ENCODE measurements at places on chromosomes 12 and 14.
A peak's percentile ranks its signal among the peaks of the same experiment; 100 is the strongest.

DNA sequence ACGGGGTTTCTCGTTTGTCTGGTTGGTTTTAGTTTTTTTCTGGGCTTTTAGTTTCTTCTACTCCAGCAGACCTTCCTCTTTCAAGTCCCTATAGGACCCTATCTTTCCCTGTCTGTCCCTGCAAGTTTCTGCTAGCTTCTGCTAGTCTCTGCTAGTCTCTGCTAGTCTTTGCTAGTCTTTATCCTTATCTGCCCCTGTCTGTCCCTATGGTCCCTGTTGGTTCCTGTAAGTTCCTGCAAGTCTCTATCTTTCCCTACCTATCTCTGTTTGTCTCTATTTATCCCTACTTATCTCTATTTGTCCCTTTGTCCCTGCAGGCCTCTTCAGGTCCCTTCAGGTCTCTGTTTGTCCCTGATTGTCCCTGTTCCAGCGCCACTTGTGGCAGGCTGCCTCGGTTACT is 81.5 kb upstream of the PLEKHG7 start:
- no peak for DNase-seq

DNA sequence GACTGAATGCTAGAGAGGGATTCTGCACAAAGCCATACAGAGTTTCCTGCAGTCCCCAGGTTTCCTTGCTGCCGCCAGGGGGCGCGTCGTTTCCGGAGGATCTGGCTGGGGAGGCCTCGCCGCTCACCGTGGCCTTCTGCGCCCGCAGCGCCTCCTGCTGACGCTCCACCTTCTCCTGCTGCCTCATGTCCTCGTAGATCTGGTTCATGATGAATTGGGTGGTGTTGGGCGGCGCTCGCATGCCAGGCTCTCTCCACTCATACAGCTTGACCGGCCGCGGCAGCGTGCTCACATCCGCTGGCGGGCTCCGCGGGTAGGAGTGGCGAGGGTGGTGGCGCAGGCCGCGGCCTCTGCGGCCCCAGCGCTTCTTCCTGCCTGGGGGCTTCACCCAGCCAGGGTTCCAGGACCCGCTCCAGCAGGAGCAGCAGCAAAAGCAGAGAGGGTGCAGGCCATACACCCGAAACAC is 987 bp downstream of the CCER1 start:
- DNase-seq, result no peak

DNA sequence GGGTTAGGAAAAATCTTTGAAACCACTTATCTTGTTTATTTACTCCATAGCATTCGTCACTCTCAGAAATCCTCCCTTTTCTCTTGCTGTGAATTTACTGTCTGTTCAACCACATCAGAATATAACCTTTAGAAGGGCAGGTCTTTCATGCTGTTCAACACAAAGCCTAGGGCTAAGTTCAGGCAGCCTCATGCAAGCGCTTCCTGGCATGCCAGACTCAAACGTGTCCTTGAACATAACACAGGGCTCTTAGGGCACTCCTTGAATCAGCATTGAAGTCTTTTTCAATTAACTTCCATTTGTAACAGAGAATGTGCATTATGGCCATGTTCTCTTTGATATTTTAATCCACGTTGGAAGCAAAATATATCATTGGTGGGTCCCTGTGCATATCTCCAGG is 377.7 kb downstream of the GLT1D1 start:
- DNase-seq, result no peak

- no peak for DNase-seq
These were observed 128.0 kb upstream of the DNM1L start for GRCh38 chr12:32551058-32551457.

GRCh38 chr14:85602345-85602744 is 72.4 kb downstream of the FLRT2 start:
- no peak for DNase-seq

GRCh38 chr12:127263621-127264020 is 1003.3 kb upstream of the TMEM132C start:
- no peak for DNase-seq

- DNase-seq, result peak; percentile 45
These were observed 618.6 kb downstream of the AACS start for GRCh38 chr12:125683748-125684381.

GRCh38 chr12:129961091-129961490 is 57.3 kb upstream of the TMEM132D start:
- no peak for DNase-seq

DNA sequence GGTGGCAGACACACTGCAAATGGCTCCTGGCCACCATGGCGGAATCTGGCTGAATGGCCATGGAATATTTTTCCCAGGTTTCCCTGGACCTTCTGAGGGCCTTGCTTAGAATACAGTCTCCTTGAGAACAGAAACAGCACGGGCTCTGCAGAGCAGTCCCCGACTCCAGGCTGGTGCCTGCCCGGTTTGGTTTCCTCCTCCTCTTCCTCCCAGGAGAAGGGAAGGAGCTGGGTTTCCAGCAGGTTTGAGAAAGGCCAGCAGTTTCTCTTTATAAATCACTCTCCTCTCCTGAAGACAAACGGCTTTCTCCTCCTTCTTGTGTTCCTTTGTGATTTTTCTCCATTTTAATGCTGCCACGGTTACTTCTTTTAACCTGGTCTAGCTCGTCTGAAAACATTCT is 106.8 kb upstream of the RFLNA start:
- DNase-seq, result no peak

DNA sequence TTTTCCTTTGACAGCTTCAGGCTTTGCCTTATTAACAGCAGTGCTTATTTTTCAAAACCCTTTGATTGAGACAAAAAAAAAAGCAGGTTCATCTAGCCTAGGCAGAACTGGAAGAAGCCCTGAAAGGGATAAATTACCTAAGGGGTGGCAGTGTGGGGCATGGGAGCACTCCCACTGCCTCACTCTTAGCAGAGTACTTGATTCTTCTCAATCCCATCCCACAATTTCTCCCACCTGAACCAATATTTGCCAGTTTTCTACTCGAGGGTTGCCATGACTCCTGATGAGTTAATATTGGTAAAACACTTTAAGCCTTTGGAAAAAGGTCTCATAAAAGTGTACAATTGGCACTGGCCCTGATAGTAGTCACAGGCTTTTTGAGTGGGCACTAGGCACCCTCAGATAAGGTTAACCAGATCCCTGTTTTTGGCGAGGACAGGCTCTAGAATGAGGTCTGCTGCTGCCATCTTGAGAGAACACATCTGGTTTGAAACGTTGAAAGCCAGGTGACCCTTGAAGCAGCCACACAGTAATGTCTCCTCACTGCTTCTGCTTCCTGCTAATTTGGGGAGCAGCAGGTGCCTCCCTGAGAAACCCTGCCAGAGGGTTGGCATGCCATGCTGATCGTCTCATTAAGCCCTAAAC is 320.0 kb downstream of the RAD51B start:
- DNase-seq, result no peak

- DNase-seq, result no peak
These were observed at the start of gene LYZ for GRCh38 chr12:69348162-69348938. Gene LYZ (plus strand): TSS chr12:69348381. CDS start chr12:69348409, 28 bp downstream.

- DNase-seq, result no peak
These were observed 79.2 kb downstream of the LLPH start for GRCh38 chr12:66051361-66051760.

- no peak for DNase-seq
These were observed 28.7 kb upstream of the OR10P1 start for GRCh38 chr12:55607821-55608594.

GRCh38 chr12:1443421-1444141 is 150.8 kb downstream of the FBXL14 start:
- DNase-seq, result no peak

DNA sequence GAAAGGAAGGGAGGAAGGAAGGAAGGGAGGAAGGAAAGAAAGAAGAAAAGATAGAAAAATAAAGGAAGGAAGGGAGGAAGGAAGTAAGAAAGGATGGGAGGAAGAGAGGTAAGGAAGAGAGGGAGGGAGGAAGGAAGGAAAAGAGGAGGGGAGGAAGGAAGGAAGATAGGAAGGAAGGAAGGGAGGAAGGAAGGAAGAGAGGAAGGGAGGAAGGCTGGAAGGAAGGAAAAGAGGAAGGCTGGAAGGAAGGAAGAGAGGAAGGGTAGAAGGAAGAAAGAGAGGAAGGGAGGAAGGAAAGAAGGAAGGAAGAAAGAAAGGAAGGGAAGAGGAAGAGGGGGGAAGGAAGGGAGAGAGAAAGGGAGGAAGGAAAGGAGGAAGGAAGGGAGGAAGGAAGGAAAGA is 12.8 kb upstream of the WIF1 start:
- DNase-seq, result no peak

DNA sequence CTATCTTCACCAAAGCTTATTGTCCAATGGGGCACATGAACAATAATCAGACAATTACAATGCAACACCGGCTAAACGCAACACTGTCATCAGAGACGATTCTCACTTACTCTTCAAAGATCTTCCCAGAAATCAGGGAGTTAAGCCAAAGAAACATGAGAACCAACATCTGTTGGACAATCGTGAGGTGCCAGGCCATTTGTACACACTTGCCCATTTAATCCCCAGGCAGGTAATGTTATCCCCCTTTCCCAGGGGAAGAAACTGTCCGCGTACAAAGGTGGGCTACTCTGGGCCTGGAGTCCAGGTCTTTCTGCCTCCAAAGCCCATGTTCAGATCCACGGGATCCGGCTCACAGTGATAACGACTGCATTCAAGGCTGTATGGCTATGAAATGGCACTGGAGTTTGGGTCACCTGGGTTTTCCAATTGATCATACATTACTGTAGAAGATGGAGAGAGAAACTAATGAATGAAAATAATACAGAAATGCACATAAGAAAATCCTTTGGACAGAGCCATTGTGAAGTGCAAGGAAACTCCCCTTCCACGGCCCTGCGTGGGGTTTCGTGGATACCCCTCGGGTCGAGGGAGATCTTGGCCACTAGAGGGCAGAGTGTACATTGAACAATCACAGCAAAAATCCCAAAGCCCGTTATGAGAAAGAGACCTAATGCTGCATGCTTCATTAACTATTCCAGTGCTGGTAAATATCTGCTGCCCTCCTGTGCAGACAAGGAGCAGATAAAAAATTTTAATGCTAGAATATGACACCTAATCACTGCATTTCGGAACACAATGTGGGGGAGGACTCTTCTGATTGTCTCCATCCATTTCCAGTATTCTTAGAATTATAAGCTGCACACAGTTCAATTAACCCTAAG is 111.4 kb downstream of the EGLN3 start:
- peak; percentile 73 for DNase-seq

- no peak for DNase-seq
These were observed 22.1 kb downstream of the FAIM2 start for GRCh38 chr12:49881415-49882247.

DNA sequence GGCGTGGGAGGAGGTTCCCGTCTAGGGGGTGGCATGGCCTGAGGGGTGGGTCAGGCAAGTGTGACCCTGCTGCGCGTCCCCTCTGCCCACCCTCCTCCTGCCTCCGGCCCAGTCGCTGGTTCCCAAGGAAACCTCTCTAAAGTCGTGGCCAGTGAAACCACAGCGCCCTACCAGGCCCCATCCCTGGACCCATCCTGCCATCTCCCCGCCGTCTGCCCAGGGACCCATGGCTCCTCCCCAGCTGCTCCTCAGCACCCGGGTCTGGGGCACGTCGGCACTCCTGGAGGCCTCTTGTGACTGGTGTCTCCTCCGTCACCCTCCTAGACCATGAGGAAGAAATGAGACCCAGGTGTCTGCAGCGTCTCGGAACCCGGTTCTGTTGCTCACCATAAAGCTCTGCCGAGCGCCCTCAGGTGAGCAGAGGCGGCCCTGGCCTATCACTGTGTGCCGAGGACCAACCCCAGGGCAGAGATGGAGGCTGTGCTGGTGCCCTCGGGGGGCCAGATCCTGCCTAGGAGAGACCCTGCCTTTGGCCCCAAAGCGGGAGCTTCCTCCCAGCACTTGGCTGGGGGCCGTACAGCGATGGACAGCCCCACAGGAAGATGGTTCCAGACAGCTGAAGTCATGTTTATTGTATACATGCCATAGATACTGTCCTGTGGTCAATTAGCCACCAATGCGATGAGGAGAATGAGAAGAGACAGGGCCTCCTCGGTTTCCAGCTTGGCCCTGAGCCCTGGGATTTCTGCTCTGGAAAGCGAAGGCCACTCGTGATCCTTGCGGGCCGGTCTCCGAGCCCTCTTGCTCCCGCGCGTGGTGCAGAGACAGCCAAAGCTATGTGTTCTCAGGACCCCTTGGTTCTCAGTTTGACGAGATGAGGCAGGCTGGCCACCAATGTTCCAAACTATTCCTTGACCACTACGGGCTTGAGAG is 222.5 kb upstream of the RTL1 start:
- DNase-seq, result no peak

DNA sequence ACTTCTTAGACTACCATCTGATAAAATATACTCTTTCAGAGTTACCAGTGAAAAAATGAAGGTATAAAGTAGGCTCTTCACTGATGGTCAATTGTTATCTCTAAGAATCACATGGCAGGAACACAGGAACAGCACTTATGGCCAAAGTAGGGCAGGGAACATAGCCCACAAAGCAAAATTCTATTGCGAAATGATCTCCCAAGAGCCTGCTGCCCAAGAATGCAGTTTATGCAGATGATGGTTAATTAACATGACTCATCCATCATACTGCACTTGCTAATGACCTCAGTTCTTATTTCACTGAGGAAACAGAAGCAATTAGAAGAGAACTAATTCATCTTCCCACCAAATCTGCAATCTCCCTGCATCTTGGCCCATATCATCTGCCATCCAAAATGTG is 133.8 kb downstream of the SLC2A13 start:
- no peak for DNase-seq

GRCh38 chr14:69270795-69271708 is 11.1 kb downstream of the GALNT16 start:
- DNase-seq, result no peak

GRCh38 chr12:27359578-27360340 is 27.1 kb downstream of the BMAL2 start:
- DNase-seq, result no peak

- DNase-seq, result no peak
These were observed 1.3 kb downstream of the CLEC1A start for GRCh38 chr12:10097521-10097920.

DNA sequence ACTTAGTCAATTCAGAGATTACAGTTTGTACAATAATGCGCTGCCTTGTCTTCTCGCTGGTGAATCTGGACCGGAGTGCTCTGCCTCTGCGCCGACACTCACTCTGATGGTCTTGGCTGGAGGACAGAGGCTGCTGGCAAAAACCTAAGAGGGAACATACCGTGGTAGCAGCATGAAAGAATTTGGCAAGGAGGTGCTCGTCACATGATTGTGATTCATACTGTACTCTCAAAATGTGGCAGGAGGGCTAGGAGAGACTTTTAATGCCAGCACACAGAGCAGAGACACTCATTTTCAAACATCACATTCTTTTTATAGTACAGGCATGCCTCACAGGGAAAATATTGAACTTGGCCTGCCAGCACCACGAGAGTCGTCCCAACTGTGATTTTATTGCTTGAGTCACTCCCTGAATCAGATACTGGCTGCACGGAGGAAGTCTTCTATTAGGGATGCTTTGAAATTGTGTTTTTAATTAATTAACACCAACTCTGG is 67.8 kb downstream of the HMGA2 start:
- DNase-seq, result no peak

DNA sequence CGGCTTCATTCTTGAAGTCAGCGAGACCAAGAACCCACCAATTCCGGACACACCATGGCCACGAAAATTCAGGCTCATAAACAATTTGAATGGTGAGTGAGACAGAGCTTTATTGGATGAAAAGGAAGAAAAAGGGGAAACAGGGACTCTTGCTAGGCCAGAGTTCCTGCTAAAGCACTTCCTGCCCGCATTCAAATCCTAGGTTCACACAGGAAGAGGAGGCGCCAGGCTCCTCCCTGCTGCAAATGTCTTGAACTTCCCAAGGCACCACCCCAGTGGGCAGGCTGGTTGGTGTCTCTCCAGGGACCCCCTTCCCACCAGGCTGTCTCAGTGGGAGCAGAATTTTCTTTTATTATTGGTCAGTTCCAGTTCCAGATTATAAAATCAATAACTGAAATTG is 121.2 kb downstream of the FSCB start:
- DNase-seq, result no peak

- DNase-seq, result no peak
These were observed 94.4 kb downstream of the PPP2R5C start for GRCh38 chr14:101855958-101856357.

- no peak for DNase-seq
These were observed 120.3 kb upstream of the VASH1 start for GRCh38 chr14:76640923-76641395.
